ENCODE measurements at places on chromosomes 3 and 15.
A peak's percentile ranks its signal among the peaks of the same experiment; 100 is the strongest.

- DNase-seq: no peak
These were observed 399.3 kb downstream of the FOXP1 start for GRCh38 chr3:71184252-71184651.

DNA sequence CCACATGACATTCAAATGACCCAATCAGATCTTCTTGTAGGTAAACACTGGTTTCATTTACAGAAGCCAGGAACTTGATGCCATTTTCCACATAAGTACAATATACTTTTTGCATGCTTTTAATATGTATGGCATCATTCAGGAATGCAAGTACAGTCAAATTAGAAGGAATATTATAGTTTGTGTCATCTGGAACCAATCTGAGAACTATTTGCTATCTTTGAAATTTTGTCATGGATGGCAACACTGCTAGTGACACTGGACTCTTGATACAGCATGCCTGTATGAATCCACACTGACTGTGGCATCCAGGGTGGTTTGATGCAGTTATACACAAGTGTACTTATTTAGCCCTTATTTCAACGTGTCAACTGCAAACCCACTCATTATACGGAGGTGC is 141.6 kb downstream of the EBLN2 start:
- no peak for DNase-seq

DNA sequence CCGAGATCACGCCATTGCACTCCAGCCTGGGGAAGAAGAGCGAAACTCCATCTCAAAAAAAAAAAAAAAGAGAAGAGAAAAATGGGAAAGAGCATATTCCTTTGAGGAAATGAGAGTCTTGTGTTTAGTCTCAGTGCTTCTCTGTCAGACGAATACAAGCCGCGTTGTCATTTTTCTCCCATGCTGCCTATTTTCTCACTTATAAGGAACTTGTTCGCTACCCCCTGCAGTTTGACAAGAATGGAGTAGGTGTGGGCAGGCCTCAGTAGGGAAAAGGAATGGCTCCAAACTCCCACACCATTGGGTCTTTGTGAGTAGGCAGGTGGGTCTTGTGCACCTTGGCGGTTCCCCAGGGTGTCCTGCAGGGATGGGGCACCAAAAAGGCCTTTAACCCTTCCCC is 6.5 kb downstream of the GPR160 start:
- DNase-seq: no peak

- no peak for DNase-seq
These were observed 139.8 kb downstream of the BBX start for GRCh38 chr3:107662586-107662985.

DNA sequence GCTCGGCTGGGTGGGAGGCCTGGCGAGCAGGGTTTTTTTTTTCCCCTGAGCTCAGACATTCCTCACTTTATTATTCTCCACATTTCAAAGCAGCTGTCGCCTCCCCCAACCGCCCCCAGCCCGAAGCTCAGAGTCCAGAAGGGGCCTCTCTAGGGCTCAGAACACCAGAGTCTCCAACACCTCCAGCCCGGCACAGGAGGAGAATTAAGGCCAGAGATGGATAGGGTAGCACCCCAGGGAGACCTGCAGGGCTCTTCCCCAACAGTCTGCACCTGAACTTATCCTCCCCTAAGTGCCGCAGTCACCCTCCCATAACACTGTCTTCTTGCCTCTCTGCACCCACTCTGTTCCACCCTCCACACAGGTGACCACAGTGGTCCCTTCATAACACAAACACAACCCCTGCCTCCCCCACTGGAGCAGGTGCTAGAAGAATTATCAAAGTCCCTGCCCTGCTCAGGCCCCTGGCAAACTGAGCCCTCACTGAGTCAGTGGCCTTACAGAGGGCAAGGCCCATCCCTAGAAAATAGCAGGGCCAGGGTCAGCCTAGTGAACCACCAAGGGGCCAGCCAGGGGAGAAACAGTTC is 14.1 kb downstream of the MYL3 start:
- no peak for DNase-seq

- DNase-seq: no peak
These were observed 11.3 kb upstream of the ANKRD63 start for GRCh38 chr15:40293905-40294895.

- no peak for DNase-seq
These were observed 3.4 kb downstream of the RNU6-1 start for GRCh38 chr15:67836477-67836876.

GRCh38 chr3:54433846-54434245 is 311.5 kb downstream of the CACNA2D3 start:
- no peak for DNase-seq

GRCh38 chr3:32004113-32004765 is 22.7 kb downstream of the ZNF860 start:
- DNase-seq: no peak

DNA sequence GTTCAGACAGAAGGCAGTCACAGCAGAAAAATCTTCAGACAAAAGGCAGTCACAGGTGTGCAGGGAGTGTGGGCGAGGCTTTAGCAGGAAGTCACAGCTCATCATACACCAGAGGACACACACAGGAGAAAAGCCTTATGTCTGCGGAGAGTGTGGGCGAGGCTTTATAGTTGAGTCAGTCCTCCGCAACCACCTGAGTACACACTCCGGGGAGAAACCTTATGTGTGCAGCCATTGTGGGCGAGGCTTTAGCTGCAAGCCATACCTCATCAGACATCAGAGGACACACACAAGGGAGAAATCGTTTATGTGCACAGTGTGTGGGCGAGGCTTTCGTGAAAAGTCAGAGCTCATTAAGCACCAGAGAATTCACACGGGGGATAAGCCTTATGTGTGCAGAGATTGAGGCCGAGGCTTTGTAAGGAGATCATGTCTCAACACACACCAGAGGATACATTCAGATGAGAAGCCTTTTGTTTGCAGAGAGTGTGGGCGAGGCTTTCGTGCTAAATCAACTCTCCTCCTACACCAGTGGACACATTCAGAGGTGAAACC is 27.6 kb downstream of the ZNF589 start:
- DNase-seq: no peak

DNA sequence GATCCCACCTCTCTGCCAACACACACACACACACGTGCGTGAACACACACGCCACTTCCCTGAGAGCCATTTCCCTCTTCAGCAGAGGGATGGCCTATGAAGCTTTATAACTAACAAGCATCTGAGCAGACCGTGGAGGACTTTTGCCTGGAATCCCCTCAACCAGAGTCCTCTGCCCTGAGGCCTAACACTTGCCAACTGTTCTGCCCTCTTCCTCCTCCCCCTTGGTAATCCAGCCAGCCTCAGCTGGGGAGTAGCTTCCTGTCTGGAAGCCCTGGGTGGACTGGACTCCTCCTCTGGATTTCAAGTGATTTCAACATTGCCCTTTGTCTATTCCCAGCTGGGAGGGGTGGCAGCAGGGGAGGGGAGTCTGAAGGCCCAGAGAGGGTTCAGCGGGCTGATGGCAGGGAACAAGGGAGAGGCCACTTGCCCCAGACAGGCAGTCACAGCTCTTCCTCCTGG is 68.4 kb upstream of the HACD2 start:
- DNase-seq: peak; percentile 85

DNA sequence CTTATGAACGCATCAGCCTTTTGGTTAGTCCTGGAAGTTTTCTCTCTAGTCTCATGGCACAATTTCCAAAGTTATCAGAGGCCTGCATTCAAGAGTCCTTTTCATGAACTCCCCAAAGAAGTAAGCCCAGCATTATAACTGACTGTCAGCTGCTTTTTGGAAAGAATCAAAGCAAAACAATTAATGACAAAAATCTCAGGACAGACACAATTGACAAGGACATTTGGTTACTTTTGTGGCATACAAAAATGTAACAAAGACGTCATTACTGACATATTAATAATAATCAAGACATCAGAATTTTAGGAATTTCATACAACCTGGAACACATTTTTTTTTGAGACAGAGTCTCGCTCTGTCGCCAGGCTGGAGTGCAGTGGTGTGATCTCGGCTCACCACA is 21.2 kb downstream of the KATNBL1 start:
- DNase-seq: no peak

DNA sequence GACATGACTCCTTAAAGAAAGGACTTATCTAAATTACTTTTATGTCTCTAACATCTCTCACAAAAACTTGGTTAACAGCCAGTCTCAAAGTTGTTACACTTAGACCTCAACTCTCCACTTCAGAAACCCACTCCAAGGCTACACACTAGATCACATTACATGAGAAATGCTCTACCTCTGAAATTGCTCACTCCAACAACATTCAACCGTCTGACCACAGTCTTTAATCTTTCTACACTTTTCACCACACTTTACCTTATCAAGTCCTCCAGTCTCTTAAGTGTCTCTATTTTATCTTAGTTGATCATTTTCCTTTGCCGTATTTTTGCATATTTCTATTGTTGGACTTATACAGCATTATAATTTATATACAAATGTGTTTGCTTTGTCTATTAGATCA is 5.8 kb downstream of the SLC12A6 start:
- DNase-seq: no peak

- no peak for DNase-seq
These were observed 752.3 kb downstream of the EPHA3 start for GRCh38 chr3:89859757-89860156.

- DNase-seq: no peak
These were observed 17.4 kb downstream of the C3orf38 start for GRCh38 chr3:88167173-88167572.

- DNase-seq: peak; percentile 6
These were observed 16.1 kb upstream of the CACNA2D2 start for GRCh38 chr3:50519471-50520089.

- no peak for DNase-seq
These were observed 6.7 kb upstream of the DGKG start for GRCh38 chr3:186368717-186369116.

DNA sequence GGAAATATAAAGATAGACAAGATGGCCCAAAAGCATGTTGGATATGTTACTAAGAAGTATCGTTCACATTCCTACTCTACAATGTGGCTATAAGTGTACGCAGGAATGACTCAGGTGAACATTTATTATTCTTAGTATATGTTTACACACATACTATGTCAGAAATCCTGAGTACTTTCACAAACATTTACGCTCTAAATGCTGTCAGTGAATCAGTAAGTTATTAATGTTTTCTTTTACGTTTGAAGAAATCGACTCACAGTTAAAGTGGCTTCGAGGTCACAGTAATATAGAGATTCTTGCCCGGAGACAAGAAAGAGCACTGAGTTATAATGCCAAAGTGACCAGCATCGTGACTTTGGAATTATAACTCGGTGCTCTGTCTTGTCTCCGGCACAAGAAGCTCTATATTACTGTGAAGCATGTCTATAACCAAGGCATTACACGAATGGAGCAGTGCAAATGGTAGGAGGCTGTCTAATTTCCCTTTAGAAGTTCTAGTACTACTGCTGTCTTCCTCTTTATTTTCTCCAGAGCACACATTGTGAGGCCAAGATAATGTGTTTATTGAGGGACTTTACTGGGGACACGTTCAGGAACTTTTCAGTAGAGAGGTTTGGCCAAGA is 61.8 kb upstream of the P3H2 start:
- no peak for DNase-seq

DNA sequence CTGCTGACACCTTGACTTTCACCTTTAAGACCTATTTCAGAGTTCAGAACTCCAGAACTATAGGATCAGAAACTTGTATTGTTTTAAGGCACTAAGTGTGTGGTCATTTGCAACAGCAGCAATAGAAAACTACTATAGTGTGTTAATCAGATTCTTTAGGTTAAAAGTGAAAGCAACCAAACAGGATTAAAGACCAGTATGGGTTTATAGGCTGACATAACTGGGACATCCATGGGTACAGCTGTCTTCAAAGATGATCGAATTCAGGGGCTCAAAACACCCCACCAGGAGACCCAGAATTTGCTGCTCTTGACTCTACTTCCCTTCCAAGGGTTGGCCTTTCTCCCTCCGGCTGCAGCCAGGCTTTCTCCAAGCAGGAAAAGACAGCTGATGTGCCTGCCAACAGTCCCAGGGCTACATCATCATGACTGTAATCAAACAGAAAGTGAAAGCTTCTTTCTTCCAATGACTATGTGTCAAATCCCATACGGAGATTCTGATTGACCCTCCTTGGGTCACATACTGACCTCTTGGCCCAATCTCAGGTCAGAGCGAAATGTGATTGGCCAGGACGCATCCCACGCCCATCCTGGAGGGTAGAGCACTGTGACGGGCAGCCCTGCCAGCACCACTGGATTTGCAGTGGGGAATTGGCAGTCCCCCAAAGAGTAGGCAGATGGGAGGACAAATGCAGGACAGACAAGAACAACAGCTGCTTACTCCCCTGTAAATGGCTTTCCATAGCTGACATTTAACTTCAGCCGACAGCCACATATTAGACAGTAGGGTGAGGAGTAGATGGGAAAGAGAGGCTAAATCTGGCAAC is 51.4 kb upstream of the RNF7 start:
- DNase-seq: peak; percentile 60

- DNase-seq: no peak
These were observed 488.4 kb downstream of the NR2F2 start for GRCh38 chr15:96818861-96819260.

- DNase-seq: peak; percentile 81
These were observed 28.5 kb upstream of the SLC7A14 start for GRCh38 chr3:170614214-170614966.

- DNase-seq: no peak
These were observed 181.2 kb upstream of the TTC14 start for GRCh38 chr3:180420804-180421203.

- no peak for DNase-seq
These were observed 15.2 kb upstream of the IQCF6 start for GRCh38 chr3:51794206-51794605.

DNA sequence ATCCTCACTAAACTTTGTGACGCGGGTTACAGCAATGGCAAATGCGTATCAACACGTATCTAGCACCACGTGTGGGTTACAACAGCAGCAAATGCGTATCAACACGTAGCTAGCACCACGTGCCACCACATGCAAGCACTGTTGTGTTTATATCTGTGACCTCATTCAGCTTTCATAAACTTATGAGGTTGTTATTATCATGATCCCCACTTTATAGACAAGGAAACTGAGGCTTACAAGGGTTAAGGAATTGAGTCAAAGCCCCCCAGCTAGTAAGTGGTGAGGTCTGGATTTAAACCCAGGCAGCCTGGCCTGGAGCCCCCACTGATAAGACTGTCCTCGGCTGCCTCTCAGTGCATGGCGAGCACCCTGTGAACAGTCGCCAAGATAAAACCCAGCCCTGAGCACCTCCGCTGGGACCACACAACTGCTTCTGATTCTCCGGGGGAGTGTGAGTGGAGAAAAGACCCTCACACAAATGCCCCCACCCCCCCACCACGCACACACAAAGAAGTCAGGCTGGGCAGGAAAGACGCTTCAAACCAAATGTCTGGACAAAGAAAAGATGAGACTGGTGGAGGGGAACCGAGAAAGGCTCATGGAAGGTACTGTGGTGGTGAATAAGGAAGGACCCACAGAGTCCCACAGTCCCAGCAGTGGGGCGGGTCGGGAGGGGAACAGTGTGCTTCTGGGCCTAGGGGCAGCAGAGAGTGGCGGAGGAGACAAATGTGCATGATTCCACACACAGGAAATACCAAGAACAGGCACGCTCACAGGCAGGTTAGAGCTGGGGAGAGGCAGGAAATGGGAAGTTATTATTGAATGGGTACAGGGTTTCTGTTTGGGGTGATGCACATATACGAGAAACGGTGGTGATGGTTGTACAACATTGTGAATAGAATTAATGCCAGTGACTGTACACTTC is 173.4 kb downstream of the XXYLT1 start:
- DNase-seq: no peak
